Stimulated activated CD8-positive, alpha-beta memory T cell treated with anti-CD3 and anti-CD28 coated beads, Interleukin-12 subunit alpha, Interleukin-12 subunit beta, amount 100 ng/mL, for 1 hour (primary cell): ENCODE measurements at places on chromosomes 7 and 10.

GRCh38 chr7:80740778-80741545, 102.5 kb downstream of the CD36 start:
- DNase-seq, result no peak

DNA sequence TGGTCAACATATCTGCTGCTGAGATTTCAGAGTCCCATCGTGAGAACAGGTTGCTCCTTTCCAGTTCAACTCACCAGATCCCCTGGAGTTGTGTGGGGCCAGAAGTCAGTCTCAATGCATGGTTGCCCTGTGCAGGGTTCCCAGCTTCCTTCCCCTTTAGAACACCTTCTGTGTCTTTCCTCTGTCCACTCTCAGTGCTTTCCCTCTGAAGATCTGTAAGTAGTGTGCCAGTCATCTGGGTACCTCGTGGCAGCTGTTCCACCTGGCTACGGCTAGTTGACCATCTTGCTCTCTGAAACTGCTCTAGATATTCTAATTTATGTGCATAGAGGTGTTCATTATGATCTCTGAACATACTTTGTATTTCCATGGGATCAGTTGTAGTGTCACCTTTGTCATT, 36.1 kb upstream of the PRSS37 start:
- DNase-seq, result no peak

GRCh38 chr7:133822868-133823552, 304.1 kb upstream of the LRGUK start:
- DNase-seq, result no peak

GRCh38 chr7:31948029-31948428, 122.2 kb downstream of the PDE1C start:
- no peak for DNase-seq

GRCh38 chr7:117780832-117781231, 92.4 kb downstream of the CTTNBP2 start:
- DNase-seq, result no peak

GRCh38 chr10:33930079-33930478, 595.6 kb upstream of the NRP1 start:
- no peak for DNase-seq

- DNase-seq, result no peak
Observed at GRCh38 chr10:63166742-63167258, 33.7 kb downstream of the NRBF2 start.

- DNase-seq, result no peak
Observed at GRCh38 chr7:70354409-70355169, 756.3 kb downstream of the AUTS2 start.

GRCh38 chr10:107264742-107265141, 100.2 kb upstream of the SORCS1 start:
- DNase-seq, result no peak

DNA sequence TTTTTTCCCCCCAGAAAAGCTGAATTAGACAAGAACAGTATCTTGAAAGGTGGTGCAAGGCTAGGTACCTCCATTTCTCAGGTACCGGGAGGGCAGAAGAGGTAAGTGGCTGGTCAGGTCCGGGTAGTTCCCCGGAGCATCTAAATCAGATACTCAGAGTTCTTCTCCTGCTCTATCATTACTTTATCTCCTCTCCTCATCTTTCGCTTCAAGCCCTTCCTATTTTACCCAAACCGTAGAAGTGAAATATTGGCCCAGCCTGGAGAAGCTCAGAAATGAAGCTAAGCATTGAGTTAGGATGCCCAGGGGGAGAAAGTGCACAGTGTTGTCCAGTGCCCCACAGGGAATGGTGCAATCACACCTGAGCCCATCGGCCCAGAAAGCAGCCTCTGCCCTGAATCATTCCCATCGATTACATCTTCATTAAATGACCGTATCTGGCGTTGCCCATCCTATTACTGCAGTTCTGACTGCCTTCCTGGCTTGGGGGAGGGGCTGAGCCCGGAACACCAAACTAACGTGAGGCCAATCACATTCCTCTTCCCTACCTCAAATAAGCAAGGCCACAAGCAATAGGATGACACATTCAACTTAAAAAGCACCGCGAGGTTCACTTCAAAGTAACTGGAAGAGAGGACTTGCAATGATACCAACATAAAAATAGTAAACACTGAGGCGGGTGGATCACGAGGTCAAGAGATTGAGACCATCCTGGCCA, 116.5 kb downstream of the PRPF18 start:
- DNase-seq, result no peak

DNA sequence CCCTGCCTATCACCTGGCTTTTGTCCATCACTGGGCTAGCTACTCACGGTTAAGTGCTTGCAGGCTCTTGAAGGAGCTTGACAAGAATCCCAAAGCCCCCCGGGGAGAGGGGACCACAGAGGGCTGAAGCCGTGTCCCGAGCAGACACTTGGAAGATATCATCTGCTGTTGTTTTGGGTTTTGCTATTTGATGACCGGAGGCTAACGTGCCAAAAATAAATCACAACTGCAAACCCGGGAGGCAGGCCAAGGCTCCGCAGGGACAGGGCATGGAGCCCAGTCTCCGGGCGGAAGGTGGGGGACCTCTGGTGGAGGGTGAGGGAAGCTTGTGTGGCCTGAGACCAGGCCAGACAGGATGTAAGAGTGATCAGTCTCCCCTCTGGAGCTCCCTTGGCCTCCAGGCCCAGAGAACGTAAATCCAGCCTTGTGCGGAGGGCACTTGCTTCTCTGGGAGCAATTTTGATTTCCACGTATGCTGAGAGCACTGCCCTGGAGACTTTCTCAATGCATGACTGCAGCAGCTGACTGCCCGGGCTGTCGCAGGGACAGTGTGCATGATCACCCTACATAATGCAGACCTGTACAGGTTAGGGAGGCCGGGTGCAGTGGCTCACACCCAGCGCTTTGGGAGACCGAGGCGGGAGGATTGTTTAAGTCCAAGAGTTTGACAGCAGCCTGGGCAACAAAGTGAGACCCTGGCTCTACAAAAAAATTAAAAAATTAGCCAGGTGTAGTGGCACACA, at the start of gene PHKG1:
Gene PHKG1, minus strand, starts transcription at position 164 of the 743 bp plus-strand sequence. CDS start 4,011 bp downstream, outside the sequence.
- DNase-seq, result no peak

- DNase-seq, result no peak
Observed at GRCh38 chr7:83271212-83272099, 108.8 kb upstream of the PCLO start.

DNA sequence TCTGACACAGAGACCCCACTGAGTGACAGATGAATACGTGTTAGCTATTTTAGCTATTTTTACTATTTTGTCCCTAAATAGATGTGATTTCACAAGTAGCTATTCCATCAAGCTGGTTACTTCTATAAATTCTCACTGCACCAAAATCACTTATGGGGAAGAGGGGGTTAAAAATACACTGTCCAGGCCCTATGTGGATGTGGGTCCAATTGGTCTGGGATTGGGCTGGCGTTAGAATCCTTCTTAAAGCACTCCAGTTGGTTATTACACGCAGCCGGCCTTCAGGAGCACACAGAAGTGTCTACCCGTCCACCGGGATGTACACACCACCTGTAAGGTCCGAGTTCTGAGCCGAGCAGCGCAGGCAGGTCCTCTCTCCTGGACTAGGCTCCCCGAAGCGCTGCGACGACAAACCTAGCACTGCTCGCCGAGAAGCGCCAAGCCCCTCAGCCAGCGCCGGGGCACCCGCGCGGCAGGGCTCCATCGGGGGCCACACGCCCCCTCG, 222.3 kb upstream of the MKLN1 start:
- no peak for DNase-seq

GRCh38 chr10:21399392-21400035, 126.0 kb downstream of the SKIDA1 start:
- no peak for DNase-seq

DNA sequence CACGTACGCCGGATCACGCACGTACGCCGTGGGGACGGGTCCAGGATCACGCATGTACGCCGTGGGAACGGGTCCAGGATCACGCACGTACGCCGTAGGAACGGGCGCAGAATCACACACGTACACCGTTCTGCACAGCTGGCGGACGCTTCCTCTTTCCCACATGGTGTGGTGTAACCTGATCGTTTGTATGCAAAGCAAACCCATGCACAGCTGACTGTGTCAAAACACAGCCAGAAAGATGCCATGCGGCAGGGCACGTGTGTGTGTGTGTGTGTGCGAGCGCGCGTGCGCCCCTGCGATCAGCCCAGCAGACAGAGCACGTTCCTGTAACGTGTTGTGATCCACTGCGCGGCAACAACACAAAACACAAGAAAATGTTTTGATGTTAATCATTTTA, 573.6 kb downstream of the DNAJB6 start:
- no peak for DNase-seq

GRCh38 chr7:21972397-21972784, 26.7 kb upstream of the CDCA7L start:
- no peak for DNase-seq

DNA sequence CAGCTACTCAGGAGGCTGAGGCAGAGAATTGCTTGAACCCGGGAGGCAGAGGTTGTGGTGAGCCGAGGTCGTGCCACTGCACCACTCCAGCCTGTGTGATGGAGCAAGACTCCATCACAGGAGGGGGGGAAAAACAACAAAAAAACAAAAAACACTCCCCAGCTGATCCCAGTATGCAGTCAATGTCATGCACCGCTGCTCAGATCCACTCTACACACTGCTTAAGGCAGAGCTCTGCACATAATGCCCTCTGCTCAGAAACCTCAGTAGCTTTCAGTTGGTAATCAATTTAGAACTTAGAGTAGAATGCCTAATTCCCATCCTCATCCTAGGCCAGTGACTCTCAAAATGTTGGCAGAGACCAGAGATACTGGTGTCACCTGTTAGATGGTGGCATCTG, 43.9 kb downstream of the PDSS1 start:
- no peak for DNase-seq

DNA sequence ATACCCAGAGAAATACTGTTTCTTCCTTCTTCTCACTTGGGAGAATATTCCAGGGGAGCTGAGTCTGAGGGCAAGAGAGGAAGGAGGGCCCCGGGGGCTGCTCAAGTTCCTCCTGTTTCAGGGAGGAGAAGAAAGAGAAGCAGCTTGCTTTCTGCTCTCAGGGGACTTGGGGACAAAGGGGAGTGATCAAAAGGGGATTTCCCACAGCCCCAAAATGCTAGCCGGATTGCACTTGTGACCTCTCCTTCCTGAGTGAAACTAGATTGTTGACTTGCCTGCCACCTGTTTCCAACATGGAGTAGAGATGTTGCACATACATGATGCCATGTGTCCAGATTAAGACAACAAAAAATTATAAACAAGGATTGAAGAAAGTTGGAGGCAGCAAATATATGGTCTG, 28.7 kb upstream of the PDCD4 start:
- no peak for DNase-seq

GRCh38 chr7:28596245-28596935, 184.1 kb downstream of the CREB5 start:
- DNase-seq, result no peak

GRCh38 chr7:2079332-2080059, 153.2 kb downstream of the MAD1L1 start:
- DNase-seq, result no peak

DNA sequence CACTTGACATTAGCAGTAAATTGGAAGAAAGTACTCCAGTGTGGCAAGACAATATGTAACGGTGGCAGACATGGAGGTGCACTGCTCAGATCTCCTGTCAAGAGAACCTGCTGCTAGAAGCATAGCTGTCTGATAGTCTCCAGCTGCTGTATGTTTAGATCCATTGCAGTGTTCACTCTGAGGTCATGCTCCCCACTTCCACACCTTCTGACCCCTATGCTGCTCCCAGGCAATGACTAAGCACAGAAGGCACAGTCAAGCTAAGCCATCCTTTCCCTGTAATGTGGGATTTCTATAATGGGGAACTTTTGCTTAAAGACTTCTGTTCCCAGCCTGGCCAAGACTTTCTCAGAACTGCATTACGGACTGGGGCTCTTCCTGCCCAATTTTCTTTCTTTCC, 315.8 kb downstream of the HPSE2 start:
- DNase-seq, result no peak

DNA sequence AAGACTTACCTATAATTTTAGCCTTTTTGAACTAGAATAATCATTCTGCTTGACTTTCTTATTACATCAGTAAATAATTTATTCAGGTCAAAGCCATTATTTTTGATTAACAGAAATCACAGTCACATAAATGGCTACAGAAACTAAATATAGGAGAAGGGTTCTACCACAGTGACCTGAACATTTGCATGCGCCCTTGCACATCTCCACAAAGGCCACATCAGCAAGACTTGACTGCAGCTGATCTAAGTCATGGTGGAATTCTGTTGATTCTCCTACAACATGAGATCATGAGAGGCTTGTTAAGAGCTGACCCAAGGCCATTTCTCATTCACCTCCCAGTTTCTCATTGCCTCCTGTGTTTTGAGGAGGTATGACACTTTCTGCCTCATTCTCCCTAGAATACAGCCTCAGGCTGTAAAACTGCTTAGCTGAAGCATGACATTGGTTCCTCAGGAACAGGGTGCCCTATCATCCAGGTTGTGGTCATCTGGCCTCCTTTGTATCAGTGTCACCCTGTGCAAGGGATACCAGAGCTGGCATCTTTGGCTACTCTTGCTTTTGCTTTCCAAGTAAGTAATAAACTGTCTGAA, 6.7 kb upstream of the IMMP2L start:
- no peak for DNase-seq

DNA sequence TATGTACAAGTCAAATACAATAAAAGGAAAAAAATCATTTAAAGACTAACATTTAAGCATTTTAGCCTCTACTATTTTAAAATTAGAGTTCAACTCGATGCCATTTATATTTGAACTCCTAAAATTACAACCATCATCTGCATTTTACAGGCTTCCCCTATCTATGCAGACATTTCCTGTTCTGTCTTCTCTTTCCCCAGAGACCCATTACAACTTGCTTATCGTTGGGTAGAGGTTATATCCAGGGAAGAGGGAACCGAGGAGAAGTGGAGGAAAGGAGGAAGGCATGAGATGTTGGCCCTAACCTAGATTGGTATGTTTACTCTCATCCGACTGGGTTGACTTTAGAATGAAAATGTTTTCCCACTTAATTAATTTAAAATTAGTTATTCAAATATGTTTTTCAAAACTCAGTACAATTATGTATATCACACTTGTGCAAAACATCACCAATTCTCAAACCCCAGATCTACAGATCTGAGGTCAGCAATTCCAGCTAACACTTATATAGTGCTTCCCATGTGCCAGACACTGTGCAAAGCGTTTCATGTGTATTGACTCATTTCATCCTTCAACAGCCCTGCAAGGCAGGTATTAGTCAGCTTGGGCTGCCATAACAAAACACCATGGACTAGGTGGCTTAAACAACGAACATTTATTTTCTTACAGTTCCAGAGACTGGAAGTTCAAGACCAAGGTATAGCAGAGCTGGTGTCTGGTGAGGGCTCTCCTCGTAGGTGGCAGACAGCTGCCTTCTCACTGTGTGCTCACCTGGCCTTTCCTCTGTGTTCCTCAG, 27.3 kb upstream of the HERPUD2 start:
- no peak for DNase-seq

DNA sequence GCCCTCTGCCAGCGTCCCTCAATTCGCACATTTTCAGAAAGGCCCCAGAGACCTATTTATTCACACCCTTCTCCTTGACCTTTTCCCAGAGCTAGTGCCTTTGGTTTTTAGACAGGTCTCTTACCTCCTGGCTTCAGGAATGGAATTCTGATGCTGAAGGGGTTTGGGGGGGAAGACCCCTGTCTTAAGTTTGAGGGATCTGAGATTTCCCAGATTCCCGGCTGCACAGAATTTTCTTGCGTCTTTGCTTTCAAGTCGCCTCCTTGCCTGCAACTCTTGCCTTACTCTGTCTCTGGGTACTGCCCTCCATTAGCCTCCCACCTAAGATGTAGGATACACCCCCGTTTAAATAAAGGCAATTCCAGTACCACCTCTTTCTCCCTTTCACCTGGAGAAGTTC, 1.9 kb downstream of the GATA3 start:
- DNase-seq, result no peak
